ENCODE measurements at places on chromosomes 12 and 14.

- DNase-seq, result no peak
These were observed 135.0 kb upstream of the LRIG3 start for GRCh38 chr12:59055204-59055860.

DNA sequence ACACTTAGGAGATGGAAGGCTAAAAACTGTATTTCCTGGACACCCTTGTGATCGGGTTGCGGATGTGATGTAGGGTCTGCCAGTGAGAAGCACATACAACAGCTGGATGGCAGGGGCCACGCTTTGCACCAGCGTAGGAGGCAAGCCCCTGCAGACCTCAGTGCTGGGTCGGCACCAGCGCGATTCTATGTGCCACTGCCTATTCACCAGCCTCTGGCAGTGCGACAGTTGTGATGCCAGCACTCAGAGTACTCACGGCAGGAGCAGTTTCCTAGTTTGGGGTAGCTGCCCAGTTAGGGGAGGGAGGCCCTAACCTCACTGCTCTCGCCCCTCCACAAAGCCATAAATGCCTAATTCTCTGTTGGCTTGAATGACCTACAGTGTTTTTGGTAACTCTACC is 31.6 kb downstream of the SPTLC2 start:
- DNase-seq, result no peak

DNA sequence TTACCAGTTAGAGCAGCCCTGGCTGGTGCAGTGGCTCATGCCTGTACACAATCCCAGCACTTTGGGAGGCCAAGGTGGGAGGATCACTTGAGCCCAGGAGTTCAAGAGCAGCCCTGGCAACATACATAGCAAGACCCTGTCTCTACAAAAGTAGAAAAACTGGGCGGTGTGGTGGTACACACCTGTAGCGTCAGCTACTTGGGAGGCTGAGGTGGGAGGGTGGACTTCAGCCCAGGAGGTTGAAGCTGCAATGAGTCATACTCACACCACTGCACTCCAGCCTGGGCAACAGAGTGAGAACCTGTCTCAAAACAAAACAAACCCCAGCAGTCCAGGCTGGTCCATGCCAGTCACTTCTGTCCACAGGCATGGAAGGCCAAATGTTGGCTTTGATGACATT is 7.4 kb downstream of the COX14 start:
- DNase-seq, result no peak

- DNase-seq, result no peak
These were observed 350.9 kb downstream of the C12orf75 start for GRCh38 chr12:105681341-105681740.

GRCh38 chr12:126219654-126220279 is 1154.5 kb downstream of the AACS start:
- no peak for DNase-seq

GRCh38 chr14:101331661-101332169 is 229.6 kb upstream of the DIO3 start:
- no peak for DNase-seq

GRCh38 chr12:111748151-111748672 is 18.5 kb upstream of the ALDH2 start:
- DNase-seq, result no peak

DNA sequence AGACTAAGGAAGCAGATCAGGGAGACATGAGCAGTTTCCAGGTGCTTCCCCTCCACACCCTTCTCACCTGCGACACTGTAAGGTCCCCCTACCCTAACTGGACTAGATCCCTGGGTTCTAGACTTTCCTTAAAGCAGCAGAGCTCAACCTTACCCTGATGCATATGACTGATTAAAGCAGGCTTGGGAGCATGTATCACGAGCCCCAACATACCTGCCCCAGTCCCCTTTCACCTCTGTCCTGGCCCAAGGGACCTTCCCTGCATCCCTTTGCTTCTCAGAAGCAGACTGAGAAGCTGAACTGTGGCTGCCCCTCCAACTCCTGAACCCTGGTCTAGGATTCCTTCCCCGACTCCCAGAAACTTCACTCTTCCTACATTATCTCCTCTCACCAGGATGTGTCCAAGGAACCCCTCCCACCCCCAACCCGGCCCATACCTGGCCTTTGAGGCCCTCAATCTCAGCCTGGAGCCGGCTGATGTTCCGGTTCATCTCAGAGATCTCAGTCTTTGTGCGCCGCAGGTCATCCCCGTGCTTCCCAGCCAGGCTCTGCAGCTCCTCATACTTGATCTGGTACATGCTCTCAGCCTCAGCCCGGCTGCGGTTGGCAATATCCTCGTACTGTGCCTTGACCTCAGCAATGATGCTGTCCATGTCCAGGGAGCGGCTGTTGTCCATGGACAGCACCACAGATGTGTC is 5.4 kb downstream of the KRT8 start:
- DNase-seq, result no peak

DNA sequence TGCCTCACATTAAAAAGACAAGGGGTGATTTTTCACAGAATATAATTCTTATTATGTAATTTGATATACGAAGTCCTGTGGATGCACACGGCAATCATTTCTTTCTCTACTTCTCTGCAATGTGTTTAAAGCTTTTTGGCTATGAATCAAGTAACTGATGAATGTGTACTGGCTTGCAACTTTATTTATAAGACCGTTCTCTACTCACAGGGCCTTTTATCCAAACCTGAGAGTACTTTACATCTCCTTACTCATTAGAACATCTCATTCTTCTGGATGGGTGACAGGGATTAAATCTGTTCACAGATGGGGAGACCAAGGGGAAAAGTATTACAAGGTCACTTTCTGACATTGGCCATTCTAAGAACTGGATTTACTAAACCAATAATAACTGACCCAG is 215.8 kb upstream of the DIO2 start:
- DNase-seq, result no peak

GRCh38 chr14:101730626-101731186 is 30.8 kb upstream of the PPP2R5C start:
- DNase-seq, result no peak

DNA sequence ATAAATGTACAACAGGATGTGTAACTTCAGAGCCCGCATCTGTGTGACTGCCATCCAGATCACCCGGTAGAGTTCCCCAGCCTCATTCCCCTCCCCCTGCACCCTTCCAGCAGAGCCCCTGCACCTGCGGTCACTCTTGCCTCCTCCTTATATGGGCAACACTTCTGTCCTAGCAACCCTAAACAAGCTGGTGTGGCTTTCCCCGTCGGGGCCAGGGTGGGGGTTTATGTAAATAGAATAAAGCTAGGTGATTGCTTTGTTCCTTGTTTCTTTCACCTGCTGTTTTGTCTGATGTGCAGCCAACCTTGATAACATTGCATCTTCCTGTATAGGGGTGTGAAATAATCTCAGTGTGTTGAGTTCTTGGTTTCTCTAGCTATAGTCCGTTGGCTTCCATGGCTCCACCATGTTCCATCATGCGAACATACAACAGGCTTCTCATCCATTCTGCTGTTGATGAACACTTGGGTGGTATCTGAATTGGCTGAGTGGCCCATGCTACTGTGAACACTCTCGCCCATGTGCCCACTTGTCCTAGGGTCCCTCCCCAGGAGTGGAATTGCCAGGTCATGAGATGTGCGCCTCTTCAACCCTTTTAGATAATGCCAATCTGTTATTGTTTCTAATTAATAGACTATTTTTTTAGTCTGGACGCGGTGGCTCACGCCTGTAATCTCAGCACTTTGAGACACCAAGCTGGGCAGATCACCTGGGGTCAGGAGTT is 102.2 kb downstream of the KIF26A start:
- no peak for DNase-seq

GRCh38 chr12:1590221-1590979 is 4.0 kb downstream of the FBXL14 start:
- DNase-seq, result no peak

DNA sequence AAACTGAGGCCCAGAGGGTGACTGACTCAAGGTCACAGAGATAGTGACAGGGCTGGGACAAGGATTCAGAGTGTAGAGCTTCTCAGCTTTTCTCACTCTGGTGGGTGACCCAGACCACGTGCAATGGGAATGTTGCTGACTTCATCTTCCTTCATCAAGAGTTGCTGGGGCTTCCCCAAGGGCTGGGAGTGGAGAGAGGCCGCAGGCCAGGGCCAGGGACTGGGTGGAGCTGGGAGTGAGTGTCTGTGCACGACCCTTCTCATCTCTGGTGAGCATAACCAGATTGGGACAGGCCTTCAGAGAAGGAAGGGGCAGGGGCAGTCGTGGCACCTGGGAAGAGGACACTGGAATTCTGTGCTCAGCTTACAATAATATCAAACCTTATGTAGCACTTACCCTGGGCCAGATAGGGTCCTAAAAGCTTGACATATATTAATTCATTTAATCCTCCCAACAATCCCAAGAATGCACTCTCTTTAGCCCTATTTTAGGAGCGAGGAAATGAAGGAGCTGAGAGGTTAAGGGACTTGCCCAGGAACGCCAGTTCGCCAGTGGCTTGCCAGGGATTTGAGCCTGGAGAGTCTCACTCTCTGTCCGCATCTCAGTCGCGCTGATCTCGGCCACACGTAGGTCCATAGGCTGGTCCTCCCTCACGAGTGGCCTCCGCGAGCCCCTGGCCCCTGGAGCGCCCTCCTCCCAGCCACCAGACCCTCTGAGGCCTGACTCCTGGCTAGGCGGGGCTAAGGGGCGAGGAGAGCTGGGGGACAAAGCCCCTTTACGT is 15.8 kb downstream of the KRT18 start:
- no peak for DNase-seq
